RPMI7951 (cell line): ENCODE measurements at places on chromosomes 7 and 10.

GRCh38 chr10:92873029-92873428 lies 24.7 kb downstream of the EXOC6 start:
- DNase-seq, result no peak

GRCh38 chr10:83373671-83374070 lies 765.6 kb upstream of the GHITM start:
- DNase-seq, result peak; percentile 15

- DNase-seq, result no peak
Measured at GRCh38 chr10:110032801-110033700, 25.3 kb downstream of the ADD3 start.

DNA sequence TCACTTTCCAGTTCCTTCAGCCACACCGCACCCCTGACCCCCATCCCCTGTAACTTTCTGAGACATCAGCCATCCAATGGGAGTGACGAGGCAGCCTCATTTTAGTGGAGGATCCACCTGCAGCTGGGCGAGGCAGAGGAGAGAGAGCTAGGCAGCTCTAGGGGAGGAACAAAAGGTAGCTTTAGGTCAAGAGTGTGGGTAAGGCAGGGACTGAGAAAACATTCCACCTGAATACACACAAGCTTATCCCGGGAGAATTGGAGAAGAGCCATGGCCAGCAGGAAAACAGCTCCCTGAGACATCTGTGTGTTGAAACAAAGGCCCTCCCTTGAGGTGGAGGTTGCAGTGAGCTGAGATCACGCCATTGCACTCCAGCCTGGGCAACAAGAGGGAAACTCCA lies 6.7 kb upstream of the KLRG2 start:
- no peak for DNase-seq

DNA sequence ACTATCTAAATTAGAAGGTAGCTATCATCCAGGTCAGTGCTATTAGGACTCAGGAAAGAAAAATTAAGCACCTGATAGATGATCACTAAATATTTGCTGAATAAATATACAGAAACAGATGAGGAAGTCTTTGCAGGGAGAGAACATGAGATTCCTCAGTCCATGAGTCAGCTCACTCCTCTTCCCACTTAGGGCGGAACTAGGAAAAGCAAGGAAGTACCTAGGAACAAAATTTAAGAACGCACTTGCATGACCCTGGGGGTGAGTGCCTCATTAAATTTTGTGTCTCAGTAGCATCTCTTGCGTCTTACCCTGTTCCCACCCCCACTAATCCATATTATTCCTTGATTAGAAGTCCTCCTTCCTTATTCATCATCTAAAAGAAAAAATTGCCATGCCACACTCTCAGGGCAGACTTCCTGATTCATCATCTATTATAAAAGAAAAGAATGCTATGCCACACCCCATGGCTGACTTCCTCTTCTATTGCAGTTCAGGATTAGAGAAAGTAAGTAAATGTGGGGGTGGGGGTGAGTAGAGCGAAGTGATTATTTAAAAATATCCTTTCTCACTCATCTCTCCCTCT lies 208.8 kb downstream of the THSD7A start:
- no peak for DNase-seq

GRCh38 chr10:23381298-23382040 lies 36.9 kb upstream of the C10orf67 start:
- DNase-seq, result no peak

DNA sequence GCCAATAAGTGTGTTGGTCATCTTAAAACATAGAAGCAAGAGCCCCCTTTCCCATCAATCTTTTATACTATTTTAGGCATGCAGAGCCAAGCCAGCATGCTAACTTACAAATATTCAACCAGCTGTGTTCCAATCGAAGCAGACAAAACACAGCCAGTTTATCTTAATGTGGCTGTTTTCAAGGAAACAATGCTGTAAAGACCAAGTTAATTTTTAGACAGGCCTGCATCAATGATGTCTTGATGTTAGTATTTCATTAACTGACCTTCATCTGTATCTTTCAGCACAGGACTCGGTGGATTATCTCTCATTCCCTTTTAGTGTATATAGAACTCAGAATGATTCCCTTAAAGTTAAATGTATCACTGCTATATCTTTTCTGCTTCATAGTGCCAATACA lies 262.0 kb upstream of the ZWINT start:
- DNase-seq, result no peak

DNA sequence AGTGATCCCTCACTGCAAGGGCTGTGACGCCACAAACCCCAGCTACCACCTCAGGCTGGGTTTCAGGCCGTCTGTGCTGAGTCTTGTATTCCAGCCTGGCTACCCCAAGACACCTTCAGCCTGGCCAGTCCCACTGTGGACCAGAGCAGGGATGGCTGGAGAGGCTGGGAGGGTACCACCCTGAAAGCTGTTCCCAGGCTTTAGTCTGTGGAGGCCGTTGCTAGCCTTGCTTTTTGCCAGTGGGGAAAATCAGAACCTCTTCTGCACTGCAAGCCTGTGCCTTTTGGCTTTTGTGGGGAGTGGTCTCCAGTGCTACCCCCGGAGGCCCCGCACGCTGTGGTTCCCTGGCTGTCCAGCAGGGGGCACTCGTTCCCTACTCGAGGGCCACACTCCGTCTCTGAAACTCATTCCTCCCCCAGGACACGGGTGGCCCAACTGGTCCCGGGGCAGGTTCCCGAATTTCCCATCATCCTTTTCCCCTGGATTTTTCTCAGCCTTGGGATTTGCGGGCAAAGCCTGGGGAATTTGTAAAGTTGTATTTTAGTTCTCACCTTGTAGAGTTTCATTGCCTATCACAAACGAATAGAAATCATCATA lies 128.4 kb upstream of the BTBD16 start:
- DNase-seq, result no peak
